ENCODE measurements at places on chromosomes 1 and 21.
A peak's percentile ranks its signal among the peaks of the same experiment; 100 is the strongest.

GRCh38 chr1:7827126-7827955 lies 25.5 kb downstream of the UTS2 start:
- no peak for DNase-seq

DNA sequence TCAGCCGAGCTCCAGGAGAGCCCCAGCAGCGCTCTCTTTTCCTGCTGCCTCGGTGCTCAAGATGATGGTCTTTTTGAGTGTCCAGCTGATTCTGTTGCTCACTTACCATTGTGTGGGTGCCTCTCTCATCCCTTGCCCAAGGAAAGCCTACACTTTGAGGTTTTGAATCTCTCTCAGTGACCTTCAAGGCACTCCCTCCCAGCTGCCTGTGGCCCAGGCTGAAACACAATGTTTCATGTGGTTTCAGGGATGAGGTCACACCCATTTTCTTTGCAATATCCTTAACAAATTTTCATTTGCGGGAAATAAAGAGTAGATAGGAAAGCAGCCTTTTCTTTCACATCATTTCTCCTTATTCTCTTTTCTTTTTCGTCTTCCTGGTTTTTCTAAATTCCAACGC lies 12.6 kb upstream of the MRPS14 start:
- no peak for DNase-seq

GRCh38 chr1:245211761-245212160 lies 57.0 kb downstream of the KIF26B start:
- no peak for DNase-seq

GRCh38 chr1:37513795-37514349 lies 694 bp downstream of the MEAF6 start:
- no peak for DNase-seq

GRCh38 chr21:23316190-23316589 lies 2291.1 kb downstream of the MRPL39 start:
- no peak for DNase-seq

GRCh38 chr1:149936992-149937705 lies 470 bp upstream of the MTMR11 start:
- no peak for DNase-seq

DNA sequence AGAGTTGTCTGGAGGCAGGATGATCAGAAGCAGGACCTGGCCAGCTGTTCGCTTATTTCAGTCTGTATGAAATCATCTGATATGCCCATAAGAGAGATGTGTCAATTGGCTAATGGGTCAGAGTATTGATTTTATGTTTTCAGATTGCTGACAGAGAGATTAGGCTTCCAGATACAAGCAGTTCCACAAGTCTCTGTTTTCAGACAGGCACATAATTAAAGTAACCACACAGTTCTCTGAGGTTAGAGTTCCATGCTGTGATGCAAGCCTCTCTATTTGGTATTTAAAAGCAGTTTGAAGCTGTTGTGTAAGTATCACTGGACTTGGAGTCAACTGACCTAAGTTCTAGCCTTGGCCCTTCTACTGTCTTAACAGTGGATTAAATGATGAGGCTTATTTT lies 50.1 kb downstream of the ATF6 start:
- peak; percentile 29 for DNase-seq

- no peak for DNase-seq
These were observed 54.2 kb downstream of the SYT2 start for GRCh38 chr1:202656057-202656456.

DNA sequence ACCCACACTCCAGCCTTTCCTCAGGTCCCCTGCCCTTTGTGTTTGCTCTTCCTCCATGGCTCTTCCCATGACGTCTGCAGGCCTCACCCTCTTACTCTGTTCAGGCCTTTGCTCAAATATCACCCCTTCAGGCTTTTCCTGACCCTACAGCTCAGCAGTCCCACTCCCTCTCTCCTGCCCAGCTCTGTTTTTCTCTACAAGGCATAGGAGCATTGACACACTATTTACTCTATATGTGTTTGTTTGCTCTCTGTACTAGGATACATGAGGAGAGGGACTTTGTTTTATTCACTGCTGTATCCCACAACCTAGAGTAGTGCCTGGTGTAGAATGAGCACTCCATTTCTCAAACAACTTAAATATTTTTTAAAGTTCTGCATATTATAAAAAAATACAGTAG lies 107.4 kb upstream of the COA6 start:
- DNase-seq, result no peak

GRCh38 chr1:167375949-167376348 lies 142.4 kb downstream of the CD247 start:
- DNase-seq, result no peak

- no peak for DNase-seq
These were observed 197.5 kb downstream of the ZNF326 start for GRCh38 chr1:90192408-90192807.

DNA sequence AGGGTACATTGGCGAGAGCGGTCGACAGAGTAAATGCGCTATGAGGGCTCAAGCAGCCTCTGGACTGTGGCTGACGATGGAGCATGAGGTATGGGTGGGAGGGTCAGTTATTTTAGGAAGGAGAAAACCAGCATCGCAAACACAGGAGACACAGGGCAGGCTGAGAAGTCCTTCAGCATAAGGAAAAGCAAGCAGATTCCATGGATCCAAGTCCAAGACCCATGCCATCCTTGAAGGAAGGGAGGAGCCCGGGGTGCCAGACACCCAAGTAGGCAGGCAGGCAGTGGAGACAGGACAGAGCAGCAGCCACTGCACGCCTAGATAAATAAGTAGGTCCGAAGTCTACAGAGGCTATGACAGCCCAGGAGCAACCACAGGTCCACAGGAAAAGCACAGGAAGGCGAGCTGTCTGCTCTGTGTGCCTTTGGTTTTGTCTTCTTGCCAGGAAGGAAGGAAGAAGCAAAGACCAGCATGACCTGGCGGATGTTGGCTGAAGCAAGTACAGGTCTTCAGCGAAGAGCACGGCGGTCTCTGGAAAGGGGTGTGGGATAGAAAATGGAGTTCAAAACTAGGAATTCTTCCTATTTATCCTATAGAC lies 76.4 kb upstream of the SLC45A1 start:
- no peak for DNase-seq

- DNase-seq, result no peak
These were observed 79.0 kb downstream of the ST3GAL3 start for GRCh38 chr1:43786201-43786958.

GRCh38 chr1:40316595-40317393 lies at the start of gene COL9A2:
Gene COL9A2, minus strand, starts transcription at chr1:40317286. Its CDS starts 89 bp downstream, at chr1:40317197.
- DNase-seq, result no peak

DNA sequence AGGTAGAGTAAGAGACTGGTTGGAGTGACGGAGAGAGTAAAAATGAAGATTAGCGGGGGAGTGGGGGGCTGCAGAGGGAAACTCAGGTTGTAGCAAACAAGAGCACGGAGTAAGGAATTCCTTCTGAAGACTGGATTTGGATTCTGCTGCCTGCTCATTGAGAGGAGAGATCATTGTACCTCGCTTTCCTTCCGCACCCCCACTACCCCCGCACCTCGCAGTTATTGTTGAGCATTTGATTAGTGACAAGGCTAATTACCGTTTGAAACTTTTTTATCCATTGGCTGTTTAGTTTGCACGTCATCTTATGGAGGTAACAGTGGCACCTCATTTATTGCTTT lies 463 bp downstream of the PRPF3 start:
- DNase-seq, result no peak

DNA sequence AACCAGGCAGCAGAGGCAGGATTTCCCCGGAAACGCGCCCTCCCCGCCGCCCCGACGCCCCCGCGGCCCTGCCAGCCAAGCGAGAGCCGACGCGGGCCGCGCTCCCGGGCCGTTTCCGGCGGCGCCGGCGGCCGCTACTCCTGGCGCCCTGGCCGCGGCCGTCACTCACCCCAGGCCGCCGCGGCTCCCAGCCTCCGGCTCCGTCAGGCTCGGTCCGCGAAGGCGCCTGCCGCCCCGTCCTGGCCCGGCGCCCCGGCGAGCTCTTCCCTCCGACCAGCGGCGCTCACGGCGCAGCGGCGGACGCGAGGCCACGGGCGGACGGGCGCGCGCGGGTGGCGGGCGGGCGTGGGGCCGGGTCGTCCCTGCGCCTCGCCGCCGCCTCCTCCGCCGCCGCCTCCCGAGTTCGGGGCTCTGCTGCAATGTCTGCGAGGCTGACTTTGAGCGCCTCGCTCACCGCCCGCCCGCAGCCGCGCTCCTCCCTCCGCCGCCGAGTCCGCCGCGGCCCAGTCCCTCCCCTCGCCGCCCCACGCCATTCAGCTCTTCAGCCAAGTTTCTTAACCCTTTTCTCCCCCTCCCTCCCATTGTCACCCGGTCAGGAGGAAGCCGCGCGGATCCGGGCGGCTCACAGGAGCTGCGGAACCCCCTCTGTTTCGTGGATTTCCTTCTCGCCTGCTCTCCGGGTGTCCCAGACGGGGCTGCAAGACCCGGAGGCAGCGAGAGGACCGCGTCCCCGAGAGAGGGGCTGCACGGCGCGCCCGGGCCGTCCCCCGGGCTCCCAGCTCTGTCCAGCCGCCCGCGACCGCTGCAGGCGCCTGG lies at the start of gene NRIP1:
TSS of gene NRIP1 (minus strand) at position 425 of the 816 bp plus-strand sequence. CDS start 96,808 bp downstream, outside the sequence.
- peak; percentile 77 for DNase-seq

GRCh38 chr1:53572065-53572814 lies 113.0 kb downstream of the DMRTB1 start:
- no peak for DNase-seq

DNA sequence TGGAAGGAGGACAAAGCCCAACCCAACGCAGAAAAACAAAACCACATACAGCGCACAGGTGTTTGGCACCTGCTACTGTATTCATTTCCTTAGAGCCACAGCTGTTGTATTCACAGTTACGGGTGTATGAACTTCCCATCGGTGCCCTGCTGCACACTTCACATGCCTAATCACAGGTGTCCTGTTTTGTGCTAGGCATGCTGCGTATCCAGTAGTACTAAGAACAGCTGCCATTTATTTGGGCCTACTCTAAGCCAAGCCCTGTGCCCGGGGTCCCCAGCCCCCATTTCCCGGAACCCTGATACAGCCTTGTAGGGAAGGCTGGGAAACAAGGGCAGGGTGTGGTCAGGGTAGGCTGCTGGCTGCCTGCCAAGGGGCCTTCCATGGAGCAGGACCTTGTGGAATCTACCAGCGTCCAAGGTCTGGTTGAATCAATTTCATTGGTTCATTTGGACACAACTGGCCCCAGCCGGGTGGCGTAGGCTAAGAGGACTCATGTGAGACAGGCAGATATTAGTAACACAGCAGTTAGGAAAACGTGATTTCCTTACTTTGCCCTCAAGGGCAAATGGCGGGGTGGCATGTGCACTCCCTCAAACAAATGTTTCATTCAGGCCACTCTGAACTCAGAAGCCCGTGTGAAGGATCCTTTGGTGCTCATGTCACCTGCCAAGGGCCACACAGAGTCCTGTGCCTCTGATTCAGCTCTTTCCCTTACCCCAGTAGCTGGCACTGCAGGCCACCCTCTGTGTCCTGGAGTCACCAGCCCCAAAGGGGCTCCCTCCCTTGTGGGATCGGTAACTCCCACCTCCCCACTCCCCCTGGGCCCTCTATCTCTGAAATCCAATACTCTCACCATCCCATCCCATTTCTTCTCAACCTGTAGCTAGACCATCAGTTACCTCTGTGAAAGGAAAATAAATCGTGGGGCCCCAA lies 986 bp upstream of the RNF186 start:
- DNase-seq, result no peak

DNA sequence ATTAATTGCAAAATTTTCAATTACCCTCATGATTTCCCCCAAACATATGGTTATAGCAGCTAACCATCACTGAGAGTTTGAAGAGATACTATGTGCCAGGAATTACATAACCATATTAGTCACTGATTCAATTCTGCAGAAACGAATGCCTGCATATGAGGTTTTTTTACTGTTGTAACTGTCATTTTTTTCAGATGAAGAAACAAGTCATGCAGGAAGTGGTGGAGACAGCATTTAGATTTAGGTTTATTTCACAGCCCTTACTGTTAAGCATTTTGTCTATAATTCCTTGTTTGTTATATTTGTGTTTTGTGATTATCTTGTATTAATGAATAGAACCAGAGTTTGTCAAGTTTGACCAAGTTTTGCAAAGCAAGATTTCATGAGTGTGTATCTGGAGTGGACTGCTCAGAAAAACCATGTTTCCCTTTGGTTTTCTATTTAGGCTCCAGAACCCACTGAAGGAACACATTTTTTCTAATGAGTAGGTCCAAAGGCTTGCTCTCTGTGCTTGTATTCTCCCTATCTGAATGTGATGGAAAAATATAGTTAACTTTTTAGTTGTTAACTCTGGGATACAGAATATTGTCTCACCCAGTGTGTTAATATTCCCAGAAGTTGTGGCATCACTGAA lies 308.5 kb upstream of the ADAMTS5 start:
- peak; percentile 81 for DNase-seq

- no peak for DNase-seq
These were observed 4.6 kb downstream of the S100A9 start for GRCh38 chr1:153362187-153362775.

DNA sequence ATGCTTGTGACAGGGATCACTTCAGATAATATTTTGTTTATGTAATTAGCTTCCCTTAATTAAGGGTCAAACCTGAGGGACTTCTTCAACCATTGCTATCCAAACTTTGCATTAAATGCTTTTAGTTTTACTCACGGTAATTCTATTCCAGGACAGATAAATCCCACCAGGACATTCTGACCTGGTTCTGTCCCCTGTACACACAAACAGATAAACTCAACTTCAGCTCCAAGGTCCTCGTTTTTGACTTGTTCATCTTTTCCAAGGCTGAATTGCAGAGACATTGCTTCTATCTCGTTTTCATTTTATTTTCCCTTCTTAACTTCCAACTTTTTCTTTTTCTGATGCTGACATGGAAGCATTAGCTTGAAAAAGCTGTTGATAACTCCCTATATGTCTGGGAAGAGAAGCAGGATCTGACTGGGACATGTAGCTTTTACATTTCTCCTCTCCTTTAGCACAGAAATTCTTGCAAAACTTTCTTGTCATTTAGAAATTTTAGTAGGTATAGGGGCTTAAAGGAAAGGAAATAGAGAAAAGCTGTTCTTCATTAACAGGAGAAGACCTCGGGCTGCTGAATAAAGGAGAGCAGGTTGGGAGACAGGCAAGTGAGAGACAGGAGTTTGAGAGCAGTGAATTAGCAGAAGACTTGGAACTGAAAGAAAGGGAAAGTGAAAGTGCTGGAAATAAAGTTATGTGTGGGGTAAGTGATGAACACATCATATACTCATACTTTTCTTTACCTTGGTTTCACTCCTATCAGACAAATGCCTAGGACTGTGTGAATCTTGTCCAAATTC lies 231.7 kb upstream of the B3GALT2 start:
- DNase-seq, result peak; percentile 6

DNA sequence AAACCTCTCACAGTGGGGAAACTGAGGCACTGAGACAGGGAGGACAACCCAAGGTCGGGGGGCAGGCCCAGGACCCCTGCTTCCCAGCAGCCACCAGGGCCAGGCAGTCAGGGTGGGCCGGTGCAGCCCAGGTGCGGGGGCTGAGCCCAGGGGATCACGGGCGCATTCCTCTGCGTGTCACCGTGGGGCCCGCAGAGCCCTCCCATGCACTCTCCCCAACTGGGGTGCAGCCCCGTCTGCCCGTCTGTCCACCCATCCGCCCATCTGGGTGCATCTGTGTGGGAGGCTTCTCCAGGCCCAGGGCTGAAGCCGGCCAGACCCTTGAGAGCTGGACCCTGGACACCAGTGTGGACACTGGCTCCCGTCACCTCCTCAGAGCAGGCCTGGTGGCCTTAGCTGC lies 2.9 kb upstream of the PLCH2 start:
- no peak for DNase-seq

Measured in fibroblast of skin of left quadriceps (primary cell).